ENCODE measurements at places on chromosomes 7 and 10.

DNA sequence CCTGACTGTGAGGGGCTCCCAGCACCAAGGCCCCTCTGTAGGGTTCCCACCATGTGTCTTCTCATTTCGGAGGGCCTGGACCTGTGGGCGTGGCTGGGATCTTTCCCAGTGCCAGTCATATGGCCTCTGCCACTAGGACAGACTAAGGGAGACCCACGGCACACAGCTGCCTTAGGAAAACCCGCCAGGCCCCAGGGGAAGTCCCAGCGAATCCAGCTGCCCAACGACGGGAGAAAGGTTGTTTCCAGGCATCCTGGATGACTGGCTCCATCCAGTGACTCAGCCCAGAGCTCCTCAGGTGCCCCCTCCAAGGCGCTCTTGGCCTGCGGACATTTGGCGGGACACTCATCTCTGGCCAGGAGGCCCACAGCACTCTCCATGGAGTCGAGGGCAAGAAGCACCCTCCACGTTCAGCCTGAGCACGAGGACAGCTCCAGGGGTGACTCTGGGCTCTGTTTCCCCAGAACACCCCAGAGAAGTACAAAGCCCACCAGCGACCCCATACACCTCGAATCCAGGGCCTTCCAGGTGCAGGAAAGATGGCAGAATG lies 39.9 kb downstream of the PWWP2B start:
- no peak for DNase-seq

DNA sequence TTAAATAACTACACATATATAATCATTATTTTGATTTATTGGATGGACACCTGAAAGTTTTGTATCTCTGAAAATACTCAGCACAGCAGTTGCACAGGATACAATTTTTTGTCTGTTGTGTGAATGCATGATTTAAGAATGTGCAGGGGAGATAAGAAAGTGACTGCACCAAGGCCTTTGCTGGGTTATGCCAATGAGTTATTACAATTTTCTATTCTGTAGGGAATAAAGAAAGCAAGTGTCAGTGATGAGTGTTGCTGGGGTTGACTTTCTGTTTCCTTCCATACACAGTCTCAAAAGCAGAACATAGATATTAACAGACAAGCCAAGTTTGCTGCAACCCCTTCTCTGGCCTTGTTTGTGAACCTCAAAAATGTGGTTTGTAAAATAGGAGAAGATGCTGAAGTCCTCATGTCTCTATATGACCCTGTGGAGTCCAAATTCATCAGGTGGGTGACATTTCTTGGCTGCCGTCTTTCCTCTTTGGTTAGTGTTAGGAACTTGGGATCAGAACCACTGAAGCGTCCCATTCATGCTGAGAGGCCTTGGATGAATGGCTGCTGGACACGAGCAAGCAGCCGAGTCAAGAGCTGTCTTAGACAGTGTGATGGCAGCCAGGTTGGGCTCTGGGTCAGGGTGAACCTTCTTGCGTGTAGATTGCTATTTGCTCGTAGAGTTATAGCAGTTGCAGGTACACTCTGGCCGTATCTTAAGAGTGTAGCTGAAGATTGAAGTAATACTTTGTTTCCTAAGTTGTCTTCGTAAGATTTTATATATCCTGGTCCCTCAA lies 92.8 kb downstream of the DOCK1 start:
- DNase-seq, result no peak

DNA sequence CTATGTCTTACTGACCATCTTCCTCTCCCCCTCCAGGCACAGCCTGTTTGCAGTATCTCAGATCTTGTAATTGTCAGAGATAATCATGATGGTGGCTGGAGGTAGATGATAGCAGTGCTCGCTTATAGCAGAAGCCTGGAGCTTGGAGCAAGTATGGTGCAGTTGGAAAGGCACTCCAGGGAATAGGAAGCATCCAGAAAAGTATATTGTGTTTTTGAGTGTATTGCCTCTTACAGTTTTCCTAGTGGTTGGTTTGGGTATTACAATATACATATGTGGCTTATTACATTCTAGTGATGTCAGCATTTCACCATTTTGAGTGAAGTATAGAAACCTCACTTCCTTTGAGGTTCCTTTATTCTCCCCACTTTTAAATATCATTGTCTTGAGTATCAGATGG lies 101.5 kb downstream of the STK31 start:
- peak; percentile 6 for DNase-seq

GRCh38 chr10:94178475-94179253 lies 184.1 kb downstream of the NOC3L start:
- DNase-seq, result peak; percentile 47

- DNase-seq, result no peak
Observed at GRCh38 chr7:31933481-31933880, 136.7 kb downstream of the PDE1C start.

DNA sequence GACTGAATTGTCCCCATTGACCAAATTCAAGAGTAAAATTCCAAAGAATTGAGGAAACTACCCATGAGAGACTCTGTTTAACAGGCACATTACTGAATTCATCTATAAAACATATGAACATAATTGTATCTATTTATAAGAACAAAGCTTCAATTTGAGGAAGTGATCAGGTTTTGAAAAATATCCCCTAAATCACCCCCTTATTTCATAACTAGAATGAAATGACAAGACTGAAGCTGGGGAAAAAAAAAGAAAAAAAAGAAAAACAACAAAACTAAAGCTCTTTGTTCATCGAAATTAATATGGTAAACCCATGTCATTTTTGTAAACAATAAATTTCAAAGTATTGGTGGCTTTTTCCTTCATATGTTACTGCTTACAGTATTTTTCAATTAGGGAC lies 184.9 kb upstream of the SEMA3A start:
- no peak for DNase-seq

DNA sequence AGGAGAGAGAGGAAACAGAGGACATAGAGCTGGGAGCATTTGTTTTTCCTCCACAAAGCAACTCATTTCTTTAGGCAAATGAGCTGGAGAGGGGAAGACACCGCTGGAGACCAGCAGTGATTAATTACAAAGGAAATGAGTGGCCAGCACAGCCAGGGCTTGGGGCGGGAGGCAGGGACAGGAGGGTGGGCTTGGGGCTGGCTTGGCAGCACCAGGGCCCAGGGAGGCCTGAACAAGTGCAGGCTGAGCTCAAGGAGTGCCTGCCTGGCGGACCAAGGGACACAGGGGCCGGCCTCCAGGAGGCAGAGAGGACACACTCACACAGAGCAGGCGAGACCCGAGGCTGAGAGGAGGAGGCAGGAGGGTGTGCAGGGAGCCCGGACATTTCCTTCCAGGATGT lies 149.0 kb upstream of the UNC5B start:
- DNase-seq, result no peak

GRCh38 chr10:130339091-130339490 lies 202.9 kb downstream of the GLRX3 start:
- no peak for DNase-seq

DNA sequence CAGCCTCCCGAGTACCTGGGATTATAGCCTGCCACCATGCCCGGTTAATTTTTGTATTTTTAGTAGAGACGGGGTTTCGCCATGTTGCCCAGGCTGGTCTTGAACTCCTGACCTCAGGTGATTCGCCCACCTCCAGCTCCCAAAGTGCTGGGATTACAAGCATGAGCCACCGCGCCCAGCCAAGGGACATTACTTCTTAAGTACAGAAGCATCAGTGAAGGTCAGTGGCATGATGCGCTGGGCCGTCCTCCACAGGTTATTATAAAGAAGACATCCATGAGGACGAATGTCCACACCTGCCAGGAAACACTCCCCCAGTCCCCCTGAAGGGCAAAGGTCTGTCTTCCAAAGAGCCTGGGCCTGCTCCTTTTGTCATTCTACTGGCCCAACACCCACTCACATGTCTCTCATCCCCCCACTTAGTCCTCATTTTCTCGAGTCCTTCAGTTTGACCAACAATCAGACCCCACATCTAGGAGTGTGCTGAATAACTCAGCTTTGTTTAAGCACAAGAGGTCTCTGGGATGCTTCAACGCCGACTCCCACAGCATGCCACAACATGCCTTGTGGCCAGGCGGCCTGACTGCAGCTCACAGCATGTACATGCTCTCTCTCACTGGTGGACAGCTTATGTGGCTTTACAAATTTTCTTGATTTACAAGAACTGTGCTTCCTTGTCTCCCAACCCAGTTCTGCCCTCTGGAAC lies 73.0 kb downstream of the CTBP2 start:
- DNase-seq, result no peak

DNA sequence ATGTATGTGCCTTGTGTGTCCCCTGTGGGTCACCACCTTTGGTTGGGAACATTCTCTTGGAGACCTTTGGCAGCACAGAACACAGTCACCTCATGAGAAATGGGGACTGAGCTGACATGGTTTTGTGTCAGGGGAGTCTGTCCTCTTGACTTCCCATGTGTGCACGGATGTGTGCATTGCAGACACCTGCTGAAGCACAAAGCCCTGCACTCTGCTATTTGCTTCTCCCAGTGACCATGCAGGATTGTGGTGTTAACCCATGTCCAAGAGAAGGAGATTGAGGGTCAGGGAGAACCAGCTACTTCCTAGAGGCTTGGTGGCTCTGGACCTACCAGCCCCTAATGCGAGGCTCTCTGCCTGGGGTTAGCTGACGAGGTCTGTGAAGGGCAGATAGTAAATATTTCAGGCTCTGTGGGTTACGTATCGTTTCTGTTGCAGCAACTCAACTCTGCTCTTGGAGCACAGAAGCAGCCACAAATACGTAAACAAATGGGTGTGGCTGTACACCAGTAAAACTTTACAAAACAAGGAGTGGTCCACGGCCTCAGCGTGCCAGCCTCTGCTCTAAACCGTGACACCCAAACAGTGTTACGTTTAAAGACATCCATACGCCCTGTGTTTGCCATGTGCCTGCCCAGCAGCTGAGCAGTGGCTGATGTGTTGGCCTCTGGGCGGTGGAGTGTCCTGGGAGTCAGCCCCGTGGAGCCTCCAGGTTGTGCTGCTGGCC lies 51.7 kb downstream of the ADCY1 start:
- no peak for DNase-seq

DNA sequence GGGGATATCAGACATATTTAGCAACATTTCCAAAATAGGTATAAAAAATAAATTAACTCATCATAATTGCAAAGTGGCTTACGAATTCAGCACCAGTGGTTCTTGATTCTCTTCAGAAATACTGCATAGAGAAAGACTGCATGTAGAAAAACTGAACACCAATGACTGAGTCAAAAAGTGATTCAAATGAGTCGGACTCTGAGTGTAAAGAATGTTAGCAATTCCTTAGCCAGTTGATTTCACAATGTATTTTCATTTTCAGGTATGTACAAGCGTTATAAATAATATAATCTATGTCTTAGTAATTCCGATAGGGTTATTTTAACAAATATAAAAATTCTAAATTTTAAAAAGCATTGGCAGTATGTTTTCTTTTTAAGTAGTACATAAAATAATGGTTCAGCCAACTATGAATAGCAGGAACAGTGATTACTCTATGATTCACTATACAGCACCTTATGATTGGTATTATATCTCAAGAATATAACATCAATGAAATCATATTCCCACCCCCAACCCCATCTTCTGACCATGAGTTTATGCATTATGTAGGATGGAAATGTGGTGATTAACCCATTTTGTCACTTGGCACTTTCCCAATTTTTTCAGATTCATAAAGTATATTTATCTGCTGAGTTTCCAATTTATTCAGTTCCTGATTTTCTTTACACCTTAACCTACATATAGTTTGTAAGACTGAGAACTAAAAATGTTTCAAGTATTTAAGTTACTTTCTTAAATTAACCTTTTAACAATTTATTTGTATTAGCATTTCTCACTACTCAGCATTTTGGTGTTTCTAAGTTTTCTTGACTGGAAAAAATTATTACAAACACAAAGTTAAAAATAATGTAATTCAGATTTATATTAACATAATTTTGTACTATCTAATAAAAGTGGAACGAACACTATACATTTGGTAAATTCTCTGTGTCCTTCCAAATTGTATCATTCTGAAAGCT lies 33.9 kb downstream of the DNAJC1 start:
- DNase-seq, result peak; percentile 72

DNA sequence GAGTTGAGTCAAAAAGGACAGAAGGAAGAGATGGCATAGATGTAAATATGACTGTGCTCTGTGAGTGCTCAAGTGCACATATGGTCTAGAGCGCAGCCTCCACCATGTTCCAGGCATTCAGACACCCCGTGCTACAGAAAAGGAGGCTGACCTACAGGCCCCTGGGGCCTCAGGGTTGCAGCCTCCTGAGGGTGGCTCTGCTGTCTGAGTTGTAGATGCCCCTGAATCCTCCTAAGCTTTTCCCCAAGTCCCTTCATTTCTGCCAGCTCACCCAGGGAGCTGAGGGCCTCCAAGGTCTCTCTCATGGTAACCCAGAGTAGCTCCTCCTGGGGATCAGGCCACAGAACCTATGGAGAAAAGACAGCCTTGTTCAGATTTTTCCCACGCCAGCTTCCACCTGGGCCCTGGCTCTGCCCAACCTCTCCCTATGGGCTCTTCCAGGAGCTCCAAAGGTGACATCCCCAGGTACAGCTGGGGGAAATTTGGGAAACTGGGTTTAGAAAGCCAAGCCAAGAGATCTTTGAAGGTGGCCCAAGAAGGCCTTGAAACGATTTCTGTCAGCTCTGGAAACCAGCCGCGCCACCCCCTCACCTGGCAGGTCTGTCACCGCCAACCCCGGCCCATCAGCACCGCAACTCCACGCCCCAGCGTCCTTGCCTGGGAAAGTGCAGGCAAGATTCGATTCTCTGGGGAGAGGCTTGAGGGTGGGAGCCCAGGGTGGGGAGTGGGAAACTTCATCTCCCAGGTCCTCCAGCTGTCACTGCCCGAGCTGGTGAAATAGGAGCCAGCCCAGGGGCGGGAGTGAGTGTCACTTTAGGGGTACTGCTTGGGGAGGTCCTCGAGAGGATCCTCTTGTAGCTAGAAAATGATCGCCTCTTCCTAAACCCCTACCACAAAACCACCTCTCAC lies 2.4 kb downstream of the ZNF467 start:
- no peak for DNase-seq

DNA sequence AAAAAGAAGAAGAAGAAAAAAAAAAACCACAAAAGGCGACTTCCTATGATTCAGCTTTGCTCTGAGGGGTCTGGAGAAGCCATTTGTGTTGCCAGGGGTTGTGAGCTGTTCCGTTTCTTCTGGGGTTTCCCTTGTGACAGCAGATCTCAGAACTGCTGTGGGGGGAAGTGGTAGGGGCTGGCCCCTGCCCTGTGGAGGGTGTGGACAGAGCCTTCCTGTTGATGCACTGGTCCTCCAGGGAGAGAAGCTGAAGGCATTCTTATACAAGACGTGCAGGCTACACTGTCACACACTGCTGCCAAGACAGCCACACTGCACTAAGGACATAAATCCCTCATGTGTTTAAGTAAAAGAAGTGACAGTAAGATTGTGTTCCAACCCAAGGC lies 17.3 kb upstream of the CSGALNACT2 start:
- no peak for DNase-seq

DNA sequence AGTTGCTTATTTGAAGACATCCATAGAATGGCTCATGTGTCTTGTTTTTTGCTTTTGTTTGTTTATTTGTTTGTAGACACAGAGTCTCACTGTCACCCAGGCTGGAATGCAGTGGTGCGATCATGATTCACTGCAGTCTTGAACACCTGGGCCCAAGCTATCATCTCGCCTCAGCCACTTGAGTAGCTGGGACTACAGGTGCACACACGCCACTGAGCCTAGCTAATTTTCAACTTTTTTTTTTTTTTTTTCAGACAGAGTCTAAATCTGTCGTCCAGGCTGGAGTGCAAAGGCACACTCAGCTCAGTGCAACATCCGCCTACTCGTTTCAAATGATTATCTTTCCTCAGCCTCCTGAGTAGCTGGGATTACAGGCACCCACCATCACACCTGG lies 83.3 kb upstream of the KLF6 start:
- no peak for DNase-seq

GRCh38 chr10:120570418-120570817 lies 113.4 kb downstream of the PLPP4 start:
- no peak for DNase-seq

All from choroid plexus epithelial cell (primary cell).